Ovary (tissue), 10 donors: ENCODE measurements at places on chromosomes 12 and 14. TPM values are rescaled to one million over a fixed set of nuclear protein-coding genes. Genes with fewer than 3 reads are reported as not detected.

DNA sequence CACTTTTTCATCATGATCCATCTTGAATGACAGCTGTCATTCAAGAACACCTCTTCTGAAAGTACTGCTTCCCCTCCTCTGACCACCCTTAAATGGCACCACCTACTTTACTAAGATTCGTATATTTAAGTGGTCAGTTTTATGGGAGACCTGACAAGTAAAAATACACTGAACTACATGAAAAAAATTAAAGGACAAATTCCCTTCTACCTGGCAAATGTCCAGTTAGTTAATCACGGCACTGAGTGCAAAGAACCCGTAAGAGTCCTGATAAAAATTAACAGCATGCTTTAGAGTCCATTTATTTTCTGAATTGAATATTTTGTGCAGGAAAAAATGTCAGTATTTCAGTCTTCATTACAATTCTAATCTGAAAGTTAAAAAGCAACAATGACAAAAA, 48.7 kb downstream of the SETD3 start:
- H3K4me3 ChIP-seq, result no peak overlapping the region
- DNase-seq, result no peak
- H3K27ac ChIP-seq, result no peak overlapping the region
- no peaks in the 10 kb centered on the region for H3K36me3 ChIP-seq
- H3K27me3 ChIP-seq, result no peaks in the 10 kb centered on the region

DNAJC22 gene
- 0.38 TPM for total RNA-seq

LRRK2 gene
- total RNA-seq, result 9.9 TPM

HRK gene
- 0.20 TPM for total RNA-seq

DNA sequence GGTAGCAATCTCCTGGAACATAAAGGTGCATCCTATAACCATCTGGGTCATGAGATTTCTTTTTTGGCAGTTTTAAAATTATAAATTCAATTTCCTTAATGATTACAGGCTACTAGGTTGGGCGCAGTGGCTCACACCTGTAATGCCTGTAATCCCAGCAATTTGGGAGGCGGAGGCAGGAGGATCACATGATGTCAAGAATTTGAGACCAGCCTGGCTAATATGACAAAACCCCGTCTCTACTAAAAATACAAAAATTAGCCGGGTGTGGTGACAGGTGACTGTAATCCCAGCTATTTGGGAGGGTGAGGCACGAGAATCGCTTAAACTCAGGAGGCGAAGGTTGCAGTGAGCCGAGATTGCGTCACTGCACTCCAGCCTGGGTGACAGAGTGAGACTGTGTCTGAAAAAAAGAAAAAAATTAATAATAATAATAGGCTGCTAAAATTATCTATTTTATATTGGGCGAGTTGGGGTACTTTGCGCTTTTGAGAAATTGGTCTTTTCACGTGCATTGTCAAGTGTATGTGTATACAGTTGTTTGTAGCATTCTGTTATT, 17.2 kb upstream of the ARF6 start:
- no peak overlapping the region for H3K4me3 ChIP-seq
- no peaks in the 10 kb centered on the region for H3K4me1 ChIP-seq
- no peaks in the 10 kb centered on the region for H3K36me3 ChIP-seq

DNA sequence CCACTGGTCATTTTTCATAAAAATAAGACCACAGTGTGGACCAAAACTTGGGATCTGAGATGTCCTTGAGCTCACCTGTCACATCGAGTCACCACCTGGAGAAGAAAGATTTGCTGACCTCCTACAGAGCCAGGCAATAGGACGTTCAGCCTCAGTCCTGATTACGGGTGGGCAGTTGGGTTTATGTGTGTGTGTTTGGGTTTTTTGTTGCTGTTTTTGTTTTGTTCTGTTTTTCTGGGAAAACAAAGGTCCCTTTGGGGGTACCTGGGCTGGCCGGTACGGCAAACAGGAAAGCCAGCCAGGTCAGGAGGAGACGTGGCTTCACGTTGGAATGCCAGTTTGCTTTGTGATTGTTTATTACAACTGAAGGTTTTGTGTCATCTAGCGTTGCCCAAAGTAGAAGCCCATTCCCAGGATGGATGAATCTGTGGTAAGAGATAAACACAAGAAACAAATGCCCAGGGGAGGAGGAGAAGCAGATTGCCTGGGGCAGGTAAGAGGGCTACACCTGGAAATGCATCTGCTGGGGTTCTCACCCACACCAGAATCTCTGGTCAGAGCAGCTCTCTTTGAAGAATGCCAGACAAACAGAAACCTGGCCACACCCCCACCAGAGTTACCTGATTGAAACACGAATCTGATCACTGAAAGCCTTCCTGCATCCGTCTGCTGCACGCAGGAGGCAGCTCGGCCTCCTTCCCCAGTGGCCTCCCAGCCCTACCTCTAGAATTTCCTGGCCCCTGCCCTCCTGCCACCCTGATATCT, 100.1 kb upstream of the DIO3 start:
- H3K4me1 ChIP-seq, result peaks cover 1% of the 10 kb centered on the region
- no peaks in the 10 kb centered on the region for H3K36me3 ChIP-seq
- H3K27ac ChIP-seq, result no peak overlapping the region

CREBL2 gene
- total RNA-seq, result 46.6 TPM

- H3K4me1 ChIP-seq, result no peaks in the 10 kb centered on the region
- no peak overlapping the region for H3K27ac ChIP-seq
- no peak overlapping the region for H3K4me3 ChIP-seq
- no peak for DNase-seq
- no peaks in the 10 kb centered on the region for H3K27me3 ChIP-seq
- H3K36me3 ChIP-seq, result no peaks in the 10 kb centered on the region
These were observed 23.2 kb downstream of the MRPS35 start for GRCh38 chr12:27733791-27734190.

KRT74 gene
- total RNA-seq, result not detected

PPP1R1A gene
- 4.5 TPM for total RNA-seq

SVOP gene
- total RNA-seq, result not detected

DNA sequence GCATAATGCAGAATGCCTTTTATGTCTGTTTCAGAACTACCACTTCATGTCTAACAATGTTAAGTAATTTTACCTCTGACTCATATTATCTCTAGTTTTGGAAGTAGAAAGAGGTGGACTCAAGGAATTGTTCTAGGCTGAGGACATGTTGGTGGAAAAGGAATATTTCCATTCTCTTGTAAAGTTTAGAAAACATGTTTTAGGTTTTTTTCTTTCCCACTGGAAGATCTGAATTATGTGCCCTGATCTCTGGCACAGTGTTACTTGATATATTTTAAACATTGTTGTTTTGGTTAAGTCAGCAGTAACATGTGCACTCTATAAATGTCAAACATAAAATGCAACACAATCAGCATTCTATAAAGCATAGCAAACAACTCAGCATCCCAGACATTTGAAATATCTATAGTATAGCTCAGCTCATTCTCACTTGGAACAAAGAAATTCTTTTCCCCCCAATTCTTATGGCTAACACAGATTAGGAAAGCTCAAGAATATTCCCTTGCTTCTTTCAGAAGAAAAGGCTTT, 202.3 kb downstream of the STXBP6 start:
- no peaks in the 10 kb centered on the region for H3K4me1 ChIP-seq
- no peaks in the 10 kb centered on the region for H3K27me3 ChIP-seq
- H3K27ac ChIP-seq, result no peak overlapping the region

MEG3 gene
- 275 TPM for total RNA-seq

TDRD9 gene
- 5.1 TPM for total RNA-seq
